Hindlimb muscle (tissue), 1 donor: ENCODE measurements at places on chromosomes 5 and 9.
A peak's percentile ranks its signal among the peaks of the same experiment; 100 is the strongest.

DNA sequence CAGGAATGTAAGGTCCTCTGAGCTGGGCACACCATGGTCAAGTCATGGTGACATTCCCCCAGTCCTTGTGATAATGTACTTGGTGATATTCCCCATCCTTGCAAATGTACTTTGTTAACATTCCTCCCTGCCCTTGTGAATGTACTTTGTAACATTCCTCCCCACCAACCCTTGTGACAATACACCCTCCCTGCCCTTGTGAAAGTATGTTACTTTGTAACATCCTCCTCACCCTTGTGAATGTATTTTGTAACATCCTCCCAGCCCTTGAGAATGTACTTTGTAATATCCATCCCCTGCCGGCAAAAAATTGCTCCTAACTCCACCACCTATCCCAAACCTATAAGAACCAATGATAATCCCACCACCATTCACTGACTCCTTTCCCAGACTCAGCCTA, 53.3 kb downstream of the RAPGEF6 start:
- DNase-seq, result no peak

DNA sequence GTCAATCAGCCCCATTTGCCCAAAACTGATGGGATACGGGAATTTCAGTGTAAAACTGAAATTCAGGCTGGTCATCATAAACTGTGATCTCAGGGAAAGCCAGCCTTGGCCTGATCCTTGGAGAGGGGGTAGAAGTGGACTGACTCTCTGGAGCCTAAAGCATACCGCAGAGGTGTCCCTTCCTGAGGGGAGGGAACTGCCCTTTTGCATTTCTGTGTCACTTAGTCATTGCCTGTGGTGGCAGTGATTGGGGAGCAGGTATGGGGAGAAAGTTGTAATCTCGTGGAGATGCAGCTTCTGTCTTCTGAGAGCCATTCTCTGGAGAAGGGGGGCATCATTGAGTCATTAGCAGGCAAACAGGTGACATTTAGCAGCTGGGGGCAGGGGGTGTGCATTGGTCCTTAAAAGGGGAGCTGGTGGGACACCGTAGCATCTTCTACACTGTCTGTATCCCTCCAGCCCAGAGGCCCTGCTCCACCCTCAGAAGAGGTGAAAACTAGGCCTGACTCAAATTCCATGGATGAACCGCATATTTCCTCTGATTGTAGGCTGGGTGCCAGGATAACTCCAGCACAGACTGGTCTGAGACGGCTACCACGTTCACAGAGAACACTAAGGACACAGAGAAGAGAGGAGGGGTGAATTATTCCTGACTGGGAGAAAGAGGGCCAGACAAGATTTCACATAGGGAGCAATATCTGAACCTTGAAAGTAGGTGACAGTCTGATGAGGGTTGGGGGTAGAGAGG, 143.3 kb downstream of the SEC61B start:
- DNase-seq, result no peak

DNA sequence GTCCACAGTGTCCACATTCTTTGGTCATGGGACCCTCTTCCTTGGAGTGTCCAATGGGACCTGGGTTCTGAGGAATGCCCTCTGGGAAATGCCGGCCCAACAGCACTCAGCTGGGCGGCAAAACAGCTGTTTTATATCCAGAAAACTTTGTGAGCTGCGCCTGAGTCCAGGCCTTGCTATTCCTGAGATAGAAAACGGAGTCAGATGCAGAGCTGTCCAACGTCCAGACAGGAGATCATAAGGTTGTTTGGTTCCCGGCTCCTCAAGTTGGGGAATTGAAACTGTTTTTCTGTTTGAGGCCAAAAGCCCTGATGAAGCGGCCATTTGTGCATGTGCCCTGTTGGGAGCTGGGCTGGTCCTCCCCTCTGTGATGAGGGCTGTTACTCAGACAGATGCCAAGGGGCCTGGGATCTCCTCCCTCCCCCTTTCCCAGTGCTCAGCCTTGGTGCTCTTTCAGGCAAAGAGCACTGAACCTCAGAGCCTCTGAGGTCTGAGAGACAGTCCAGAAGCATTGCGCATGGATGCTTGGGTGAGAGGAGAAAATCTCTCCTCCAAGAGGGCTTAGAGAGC, 66.6 kb upstream of the GARNL3 start:
- peak; percentile 62 for DNase-seq

- DNase-seq, result no peak
Measured at GRCh38 chr5:548256-548655, 24.0 kb upstream of the SLC9A3 start.

GRCh38 chr9:127716412-127716811, 533 bp downstream of the TTC16 start:
- no peak for DNase-seq
